ENCODE measurements at places on chromosomes 2 and 18.

- no peak for DNase-seq
These were observed 37.3 kb upstream of the MALL start for GRCh38 chr2:110152943-110153342.

DNA sequence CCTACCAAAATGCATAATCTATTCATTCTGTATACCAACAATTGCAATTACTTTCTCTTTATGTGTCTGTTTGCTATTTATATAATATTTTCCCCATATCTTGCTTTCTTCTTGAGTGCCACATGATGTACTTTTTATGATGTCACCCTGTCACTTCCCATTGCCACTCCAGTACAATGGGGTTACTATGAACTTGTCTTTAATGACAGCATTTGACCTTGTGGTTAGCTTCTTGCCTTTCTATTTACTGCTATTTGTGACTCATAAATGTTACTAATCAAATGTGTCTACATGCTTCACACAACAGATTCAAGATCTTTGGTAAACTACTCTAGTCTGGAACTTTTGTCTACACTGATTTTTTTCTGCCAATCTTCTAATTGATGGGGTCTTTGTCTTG is 486.3 kb downstream of the NR4A2 start:
- DNase-seq: no peak

GRCh38 chr2:68765739-68766375 is 31.2 kb downstream of the ARHGAP25 start:
- no peak for DNase-seq

GRCh38 chr2:236871500-236872001 is 214.1 kb upstream of the COPS8 start:
- DNase-seq: no peak

- DNase-seq: no peak
These were observed 41.6 kb downstream of the ZBTB14 start for GRCh38 chr18:5253910-5254309.

GRCh38 chr2:169001116-169001815 is 29.9 kb downstream of the ABCB11 start:
- DNase-seq: no peak

DNA sequence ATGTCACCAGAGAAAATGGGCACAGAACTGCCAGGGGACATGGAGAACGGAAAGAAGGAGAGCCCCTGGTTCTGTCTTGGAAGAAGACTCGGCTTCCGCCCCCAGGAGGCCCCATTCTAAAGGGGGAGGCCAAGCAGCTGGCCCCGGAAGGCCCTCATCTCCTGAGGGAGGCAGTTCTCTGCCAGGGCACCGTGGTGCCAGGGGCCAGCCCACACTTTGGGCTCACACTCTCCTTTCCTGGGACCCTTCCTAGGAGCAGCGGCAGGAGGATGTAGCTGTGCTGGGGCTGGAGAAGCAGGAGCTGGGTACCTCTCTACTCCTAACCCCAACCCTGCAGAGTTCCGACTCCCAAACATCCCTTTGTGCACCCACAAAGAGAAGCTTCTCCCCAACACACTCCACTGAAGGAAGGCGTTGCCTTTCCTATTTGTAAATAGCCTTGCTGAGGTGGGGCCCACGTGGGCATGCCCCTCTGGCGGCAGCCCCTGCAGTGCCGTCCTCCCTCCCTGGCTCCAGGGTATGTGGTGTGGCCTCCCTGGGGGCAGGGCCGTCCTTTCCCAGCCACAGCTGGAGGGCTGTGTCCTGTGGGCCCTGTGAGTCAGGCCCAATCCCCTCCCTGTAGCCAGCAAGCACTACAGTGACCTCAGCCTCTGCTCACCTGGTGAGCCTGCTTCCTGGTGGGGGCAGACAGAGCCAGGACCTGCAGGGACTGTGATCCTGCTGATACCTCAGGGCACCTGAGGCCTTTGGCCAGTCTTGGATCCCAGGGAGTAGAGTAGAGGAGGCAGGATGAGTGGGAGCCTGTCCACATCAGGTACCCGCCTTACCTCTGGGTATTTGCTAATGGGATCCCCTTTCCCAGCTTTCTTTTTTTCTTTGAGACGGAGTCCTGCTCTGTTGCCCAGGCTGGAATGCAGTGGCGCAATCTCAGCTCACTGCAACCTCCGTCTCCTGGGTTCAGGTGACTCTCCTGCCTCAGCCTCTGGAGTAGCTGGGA is 26.6 kb downstream of the ZFP36L2 start:
- no peak for DNase-seq

DNA sequence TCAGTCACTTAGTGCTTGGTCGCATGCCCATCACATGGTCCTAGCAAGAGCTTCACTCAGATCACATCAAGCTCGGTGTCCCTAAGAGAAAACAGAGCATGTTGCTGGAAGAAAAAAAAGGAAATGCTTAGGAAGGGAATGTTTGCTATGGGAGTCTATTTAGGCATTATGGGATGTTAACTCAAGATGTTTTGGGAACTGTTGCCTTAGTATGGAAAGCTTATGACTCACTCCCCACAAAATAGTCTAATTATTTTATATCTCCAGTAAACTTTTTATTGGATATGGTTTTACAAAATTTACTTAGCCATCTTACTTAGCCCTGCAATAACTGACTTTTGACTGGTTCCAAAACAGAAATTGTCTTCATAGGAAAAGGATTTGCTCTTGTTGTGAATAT is 439.5 kb upstream of the ZEB2 start:
- no peak for DNase-seq

DNA sequence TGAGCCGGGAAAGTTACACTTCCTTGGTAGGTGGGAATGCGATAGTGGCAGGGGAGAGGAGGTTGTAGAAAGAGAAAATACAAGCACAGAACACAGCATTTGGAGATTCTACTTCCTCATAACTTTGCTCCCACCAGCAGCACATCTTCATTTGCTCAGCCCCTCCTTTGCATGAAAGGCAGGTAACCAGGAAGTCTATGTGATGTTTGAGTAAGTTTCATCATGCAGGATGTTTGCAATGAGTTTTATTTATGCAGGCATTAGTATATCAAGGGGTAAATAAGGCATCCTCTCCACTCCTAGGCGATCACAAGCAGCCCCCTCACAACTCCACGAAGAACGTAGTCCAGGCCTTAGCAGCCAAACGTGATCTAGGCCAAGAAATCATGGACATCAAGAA is 5.0 kb downstream of the RNF152 start:
- no peak for DNase-seq

DNA sequence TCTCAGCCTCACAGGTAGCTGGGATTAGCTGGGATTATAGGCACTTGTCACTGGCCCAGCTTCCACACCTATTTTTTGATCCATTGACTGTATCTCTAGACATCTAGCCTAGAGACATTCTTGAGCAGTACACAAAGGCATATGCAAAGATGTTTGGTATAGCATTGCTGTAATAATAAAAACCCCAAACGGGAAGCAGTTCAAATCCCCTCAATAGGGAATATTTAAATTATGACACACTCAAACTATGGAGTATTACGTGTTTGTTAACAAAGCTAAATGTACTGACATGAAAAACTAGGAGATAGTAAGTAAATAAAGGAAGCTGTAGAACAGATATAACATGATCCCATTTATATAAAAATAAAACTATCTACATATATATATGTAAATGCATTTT is 27.7 kb downstream of the DOK1 start:
- no peak for DNase-seq

- DNase-seq: peak; percentile 41
These were observed 273.0 kb upstream of the ID2 start for GRCh38 chr2:8408560-8409460.

GRCh38 chr2:40803900-40804299 is 352.0 kb upstream of the SLC8A1 start:
- DNase-seq: no peak

DNA sequence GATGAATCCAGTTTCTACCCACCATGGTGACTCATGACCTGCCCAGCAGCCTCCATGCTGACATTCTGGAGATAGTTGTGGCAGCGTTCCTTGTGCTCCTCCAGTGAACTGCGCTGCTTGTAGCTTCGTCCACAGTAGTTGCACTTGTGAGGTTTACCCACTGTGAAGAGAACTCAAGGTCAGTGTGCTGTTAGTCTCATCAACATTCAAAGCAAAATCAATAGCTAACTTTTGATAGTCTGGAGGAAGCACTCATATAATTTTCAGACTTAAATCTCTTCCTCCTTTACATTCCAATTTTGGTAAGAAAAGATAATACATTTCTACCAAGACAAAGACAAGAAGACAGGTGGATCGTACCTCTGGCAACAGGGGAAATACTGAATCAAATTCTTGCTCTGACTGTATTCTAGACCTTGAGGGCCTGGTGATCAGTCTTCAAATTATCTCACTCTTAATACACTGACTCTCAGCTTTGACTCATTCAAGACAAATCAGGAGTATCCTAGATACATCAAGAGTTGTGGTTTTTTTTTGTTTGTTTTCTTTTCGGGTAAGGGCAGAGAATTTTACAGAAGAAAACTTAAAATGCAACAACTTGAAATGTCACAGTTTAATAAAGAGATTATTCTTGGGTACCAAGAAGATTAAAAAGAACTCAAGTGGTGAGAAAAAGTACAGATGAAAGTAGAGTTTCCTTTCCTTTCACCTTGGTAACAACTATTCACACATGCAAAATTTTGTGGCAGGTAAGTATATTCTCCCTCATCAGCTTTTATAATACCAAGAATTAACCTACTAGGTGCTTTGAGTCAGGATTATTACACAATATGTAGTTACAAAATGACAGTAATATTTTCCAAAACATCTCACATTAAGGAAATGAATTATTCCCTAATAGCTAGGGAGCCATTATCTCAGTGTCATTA is 129.2 kb downstream of the IKZF2 start:
- no peak for DNase-seq

- DNase-seq: no peak
These were observed 49.3 kb upstream of the MCM6 start for GRCh38 chr2:135925571-135925970.

DNA sequence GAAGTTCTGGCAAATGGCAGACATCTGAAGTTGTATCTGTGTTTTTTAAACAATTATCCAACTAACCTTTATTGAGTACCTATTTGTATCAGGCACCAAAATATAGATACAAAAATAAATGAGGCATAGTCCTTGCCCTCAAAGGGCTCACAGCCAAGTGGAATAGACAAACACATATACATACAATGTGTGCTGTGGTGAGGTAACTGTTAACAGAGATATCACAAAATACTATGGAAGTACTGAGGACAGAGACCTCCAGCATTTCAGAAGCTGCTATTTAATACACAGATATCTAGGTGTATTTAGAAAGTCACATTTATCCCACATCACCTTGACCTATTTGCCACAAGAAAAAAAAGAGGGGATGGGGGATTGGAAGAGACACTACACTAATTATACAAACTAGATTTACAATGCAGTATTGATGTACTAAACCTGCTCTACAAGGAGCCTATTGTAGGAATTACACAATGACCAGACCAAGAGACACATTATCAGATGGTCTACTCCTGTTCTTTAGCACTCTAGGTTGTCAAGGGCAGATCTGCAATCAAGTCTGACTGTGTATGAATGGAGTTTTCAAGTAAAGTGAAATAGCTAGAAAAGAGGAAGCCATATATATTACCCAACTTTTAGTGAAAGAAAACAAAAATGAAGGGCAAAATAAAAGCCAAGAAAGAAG is 62.2 kb downstream of the SPIRE1 start:
- DNase-seq: no peak

GRCh38 chr2:231673348-231673770 is 35.0 kb upstream of the PTMA start:
- no peak for DNase-seq

GRCh38 chr18:31483396-31483795 is 14.6 kb upstream of the DSG2 start:
- no peak for DNase-seq

GRCh38 chr2:163732727-163733126 is 3.1 kb downstream of the FIGN start:
- no peak for DNase-seq

DNA sequence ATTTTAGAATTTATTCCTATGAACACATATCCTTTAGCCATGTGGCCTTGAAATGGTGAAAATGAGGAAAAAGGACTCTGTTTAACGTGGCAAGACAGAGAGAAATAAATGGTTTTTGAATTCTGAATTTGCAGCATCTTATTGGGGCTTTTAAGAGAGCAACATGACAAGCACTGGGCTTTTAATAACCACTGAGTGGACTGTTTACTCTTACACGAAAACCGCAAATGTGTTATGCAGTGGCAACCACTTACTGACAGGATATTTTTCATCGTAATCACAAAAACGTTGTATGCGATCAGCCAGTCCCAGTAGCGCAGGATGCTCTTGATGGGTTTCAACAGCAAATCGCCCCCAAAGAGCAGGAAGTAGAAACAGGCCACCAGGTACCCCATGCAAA is 226.6 kb downstream of the NAPG start:
- no peak for DNase-seq

DNA sequence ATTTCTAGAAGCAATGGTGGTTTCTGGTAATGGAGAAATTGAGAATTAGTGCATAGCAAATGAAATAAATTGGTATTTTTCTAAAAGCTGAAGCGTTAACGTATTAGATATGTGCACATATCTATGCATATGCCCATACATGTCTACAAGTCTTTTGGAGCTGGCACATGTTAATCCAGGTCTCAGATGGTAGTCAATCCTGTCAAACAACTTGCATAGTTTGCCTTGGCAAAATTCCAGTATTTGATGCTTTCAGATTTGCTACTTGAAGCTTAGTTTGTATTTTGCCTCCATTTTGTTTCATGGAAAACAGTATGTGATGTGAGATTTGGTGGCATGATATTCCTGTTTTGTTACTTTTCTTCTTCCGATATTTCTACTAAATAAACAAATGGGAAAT is 304.6 kb downstream of the PARD3B start:
- DNase-seq: no peak

DNA sequence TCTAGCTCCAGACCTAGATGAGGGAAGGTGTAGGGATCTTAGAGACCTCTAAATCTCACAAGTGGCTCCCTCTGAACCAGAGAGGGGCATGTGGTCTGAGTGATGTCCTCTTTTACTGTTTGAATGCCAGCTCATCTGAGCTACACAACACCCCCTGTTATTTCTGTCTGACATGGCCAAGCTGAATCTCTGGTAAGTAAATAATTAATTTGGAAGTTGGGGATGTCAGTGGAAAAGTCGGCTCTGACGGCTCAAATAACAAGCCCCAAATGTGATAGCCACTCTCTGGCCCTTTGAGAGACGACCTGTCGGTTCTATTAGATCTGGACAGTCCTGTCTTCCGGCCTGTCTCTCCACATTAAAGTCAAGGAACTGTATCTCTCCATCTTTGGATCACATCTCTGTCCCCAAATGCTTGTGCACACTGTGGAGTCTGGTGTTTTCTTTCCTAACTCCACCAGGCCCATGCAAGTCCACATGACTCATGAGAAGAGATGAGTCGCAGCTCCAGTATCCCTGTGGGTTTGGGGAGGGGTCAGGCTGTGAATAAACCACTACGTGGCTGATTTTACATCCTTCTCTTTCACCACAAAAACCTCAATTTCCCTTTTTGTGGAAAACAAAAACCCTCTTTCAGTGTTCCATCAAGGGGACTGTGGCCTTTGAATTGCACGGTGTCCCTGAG is 52.5 kb downstream of the SETBP1 start:
- no peak for DNase-seq

DNA sequence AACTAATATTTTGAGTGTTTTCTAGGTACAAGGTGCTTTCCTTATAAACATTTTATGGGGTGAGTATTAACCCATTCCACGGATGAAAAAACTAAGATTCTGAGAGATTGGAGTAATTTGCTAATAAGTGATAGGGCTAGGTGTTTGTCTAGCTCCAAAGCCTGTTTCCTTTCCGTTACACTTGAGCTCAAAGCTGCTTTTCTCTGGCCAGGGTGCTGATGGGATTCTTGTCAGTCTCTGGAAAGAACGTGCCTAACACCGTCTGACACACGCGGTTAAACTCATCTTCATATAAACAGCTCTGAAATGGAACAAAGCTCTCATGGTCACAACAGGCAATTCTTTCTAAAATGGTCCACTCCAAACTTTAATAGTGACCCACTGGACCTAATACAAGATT is 2.0 kb upstream of the ANKRD29 start:
- no peak for DNase-seq

GRCh38 chr2:59150217-59150849 is 909.2 kb upstream of the FANCL start:
- DNase-seq: no peak
